ENCODE measurements at places on chromosomes 6 and 20.

DNA sequence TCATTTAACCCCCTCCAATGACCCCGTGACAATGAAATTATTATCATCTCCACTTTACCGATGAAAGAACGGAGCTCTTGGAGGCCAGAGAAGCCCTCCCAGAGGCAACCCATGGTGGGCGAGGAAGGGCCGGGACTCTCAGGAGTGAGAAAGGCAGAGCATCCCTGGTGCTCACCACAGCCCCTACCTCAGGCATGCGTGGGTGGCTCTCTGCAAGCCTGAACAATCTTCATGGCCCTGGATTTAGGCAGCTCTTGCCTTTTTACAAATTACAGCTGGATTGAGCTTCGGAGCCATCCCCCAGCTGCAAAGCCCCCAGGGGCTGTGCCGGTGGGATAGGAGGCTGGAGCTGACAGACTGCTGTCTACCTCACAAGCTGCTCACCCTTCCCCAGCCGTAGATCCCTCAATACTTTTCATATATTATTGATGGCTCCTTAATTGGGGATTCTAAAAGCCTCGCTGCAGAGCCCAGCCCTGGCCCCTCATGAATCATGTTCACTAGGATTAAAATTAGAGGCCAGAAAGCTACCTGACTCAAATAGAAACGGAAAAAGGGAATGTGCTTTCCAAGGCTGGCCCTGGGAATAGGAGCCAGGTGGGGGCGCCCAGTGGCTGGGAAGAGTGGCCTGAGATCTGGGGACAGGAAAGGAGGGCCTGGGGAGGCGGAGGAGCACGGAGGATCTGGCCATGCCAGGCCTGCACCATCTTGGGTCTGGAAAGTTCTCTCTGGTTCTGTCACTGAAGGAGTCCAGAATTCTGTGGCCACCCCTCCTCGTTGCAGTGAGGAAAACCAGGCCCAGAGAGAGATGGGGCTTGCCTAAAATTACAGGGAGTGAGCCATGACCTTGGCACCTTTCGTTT lies 29.1 kb downstream of the CPNE5 start:
- no peak for DNase-seq

DNA sequence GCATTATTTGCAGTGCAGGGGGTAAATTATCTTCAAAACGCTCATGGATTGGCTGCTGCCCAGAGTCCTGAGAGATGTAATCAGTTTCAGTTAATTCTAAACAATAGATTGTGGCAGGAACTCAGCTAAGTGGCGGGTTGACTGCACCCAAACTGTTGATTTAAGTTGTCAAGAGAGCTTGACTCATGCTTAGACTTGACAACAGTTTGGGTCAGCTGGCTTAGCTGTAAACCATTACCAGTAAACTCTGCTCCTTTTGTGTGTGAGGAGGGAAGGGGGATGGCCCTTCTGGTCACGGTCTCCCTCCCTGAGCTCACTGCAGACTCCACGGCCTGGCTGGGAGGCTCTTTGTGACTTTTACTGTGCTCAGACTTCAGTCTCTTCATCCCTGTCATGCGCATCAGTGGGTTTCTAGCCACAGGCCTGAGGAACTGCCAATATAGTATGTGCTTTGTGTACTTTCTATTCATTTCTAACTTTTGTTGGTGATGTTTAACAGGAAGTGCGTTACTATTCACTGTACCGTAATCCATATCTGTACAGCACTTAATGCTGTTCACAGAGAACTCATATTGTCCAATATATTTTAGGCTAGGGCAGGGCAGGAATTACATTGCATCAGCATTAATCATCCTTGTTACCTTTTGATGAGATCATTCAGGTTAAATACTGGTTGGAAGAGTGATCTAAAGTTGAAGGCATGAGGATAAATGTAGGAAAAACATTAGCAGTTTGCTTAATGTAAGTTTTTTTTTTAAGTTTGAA lies 488.3 kb downstream of the CDKAL1 start:
- no peak for DNase-seq

- DNase-seq: no peak
Measured at GRCh38 chr6:43193929-43194328, 11.9 kb downstream of the CUL9 start.

DNA sequence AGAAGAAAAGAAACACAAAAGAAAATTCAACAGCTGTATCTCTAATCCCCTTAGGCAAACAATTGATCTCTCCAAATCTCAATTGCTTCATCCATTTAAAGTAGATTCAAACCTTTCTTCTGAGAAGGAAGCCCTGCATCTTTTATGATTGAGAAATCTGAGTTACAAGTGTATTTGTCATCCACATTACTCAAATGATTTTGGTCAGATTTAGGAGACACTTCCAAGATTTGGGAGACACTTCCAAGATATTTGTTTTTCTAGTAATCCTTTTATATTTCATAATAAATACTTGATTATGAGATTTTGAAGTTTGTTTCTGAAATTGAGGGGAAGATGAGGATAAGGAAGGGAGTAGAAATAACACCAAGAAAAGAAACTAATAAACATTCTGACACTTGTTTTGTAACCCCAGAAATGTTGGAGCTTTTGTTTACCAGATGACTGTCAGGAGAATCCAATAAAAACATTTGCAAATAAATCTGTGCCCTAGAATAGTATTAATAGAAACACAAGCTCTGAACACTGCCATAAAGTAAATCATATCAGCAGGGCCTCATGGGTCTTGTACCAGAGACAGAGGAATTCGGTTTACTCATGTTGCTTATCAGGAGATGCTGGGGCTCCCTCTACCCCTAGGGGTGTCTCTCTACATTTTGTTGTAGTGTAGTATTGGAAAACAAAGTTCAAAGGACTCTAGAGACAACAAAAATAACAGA lies 314.3 kb upstream of the NT5E start:
- DNase-seq: no peak

GRCh38 chr6:136984578-136984977 lies 60.2 kb downstream of the IL20RA start:
- DNase-seq: no peak

GRCh38 chr20:64030371-64031134 lies 5.4 kb upstream of the C20orf204 start:
- no peak for DNase-seq

GRCh38 chr6:11006061-11006460 lies 38.0 kb downstream of the ELOVL2 start:
- DNase-seq: no peak

GRCh38 chr6:65289491-65289890 lies 417.5 kb downstream of the EYS start:
- DNase-seq: no peak

DNA sequence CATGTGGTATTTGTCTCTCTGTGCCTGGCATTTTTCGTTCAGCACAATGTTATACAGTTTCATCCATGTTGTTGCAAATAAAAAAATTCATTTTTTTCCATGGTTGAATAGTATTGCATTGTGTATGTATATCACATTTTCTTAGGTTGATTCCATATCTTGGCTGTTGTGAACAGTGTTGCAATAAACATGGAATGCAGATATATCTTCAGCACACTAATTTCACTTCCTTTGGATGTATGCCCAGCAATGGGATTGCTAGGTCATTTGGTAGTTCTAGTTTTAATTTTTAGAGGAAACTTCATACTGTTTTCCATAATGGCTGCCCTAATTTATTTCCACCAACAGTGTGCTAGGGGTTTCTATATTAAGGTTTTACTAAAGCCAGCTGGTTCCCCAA lies 52.6 kb downstream of the GFRAL start:
- no peak for DNase-seq

GRCh38 chr6:7425808-7426190 lies 36.2 kb downstream of the RIOK1 start:
- DNase-seq: no peak

DNA sequence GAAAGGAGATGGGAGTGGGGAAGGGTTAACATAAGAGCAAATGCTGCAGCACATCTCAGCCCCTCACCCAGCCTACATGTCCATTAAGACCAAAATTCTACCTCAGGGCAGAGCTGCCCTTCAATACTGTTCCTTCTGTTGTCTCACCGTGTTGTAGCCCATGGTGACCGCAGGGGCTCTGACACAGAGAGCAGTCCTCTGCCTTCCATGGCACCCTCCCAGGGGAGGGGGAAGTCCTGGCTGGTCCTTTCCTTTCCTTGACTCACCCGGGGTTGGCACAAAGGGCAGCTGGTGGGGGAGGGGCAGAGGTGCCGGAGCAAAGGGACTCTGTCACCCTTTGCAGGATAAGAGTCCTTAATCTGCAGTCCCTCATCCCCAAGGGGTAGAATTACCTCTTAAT lies 15.2 kb downstream of the NKX2-2 start:
- DNase-seq: no peak

Measured in stimulated activated CD4-positive, alpha-beta T cell treated with anti-CD3 and anti-CD28 coated beads, TNF-alpha, amount 100 ng/mL, for 1 hour (primary cell).